Upper lobe of left lung (tissue), 6 donors: ENCODE measurements at places on chromosomes 13 and 19. TPM values are rescaled to one million over a fixed set of nuclear protein-coding genes. Genes with fewer than 3 reads are reported as not detected.

- DNase-seq = peak; percentile 89
Measured at GRCh38 chr19:2315818-2316353, 7.9 kb upstream of the LINGO3 start.

The HSH2D gene
- 6.5 TPM for total RNA-seq

DNA sequence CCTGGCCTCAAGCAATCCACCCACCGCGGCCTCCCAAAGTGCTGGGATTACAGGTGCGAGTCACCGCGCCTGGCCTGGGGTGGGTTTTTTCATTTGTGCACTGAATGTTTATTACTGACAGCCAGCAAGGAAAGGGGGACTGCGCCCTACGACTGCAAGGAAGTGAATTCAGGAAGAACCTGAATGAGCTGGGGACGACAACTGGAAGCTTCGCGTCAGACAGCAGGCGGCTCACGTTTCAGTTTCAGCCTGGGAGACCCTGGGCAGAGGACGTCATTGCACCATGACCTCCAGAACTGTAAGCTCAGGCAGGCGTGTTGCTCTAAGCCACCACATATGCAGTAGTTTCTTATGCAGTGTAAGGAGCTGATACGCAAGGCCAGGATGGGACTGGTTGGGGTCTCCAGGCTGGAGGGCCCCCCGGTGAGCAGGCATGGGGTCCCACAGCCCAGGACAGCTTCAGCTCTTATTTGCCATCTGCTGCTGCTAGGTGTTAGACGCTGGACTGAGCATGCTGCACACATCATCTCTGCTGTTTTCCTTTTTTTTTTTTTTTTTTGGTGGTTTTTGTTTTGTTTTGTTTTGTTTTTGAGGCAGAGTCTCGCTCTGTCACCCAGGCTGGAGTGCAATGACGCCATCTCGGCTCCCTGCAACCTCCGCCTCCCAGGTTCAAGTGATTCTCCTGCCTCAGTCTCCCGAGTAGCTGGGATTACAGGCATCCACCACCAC, 66.6 kb downstream of the GADD45B start:
- DNase-seq = no peak

DNA sequence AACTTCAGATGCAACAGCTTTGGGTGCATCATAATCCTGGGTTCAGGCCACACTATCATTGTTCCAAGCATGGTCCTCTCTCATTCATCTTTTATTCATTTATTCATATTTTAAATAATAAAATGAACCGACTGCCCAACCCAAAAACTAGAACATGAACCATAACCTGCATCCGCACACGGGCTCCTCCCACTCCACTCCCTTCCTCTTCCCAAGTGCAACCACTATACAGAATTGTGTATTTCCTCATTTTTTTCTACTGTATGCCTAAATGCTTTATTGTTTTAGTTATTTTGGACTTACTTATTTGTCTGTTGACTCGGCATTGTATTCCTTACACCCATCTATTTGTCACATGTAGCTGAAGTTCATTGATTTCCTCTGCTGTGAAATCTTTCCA, 30.7 kb upstream of the POMP start:
- no peak for DNase-seq

The ODAD3 gene
- 5.0 TPM for total RNA-seq

- DNase-seq = peak; percentile 36
Measured at GRCh38 chr13:31207661-31208552, 8.1 kb downstream of the B3GLCT start.

- no peak for DNase-seq
Measured at GRCh38 chr19:6056282-6056741, 54.0 kb downstream of the RFX2 start.

The C19orf67 gene
- total RNA-seq = not detected

DNA sequence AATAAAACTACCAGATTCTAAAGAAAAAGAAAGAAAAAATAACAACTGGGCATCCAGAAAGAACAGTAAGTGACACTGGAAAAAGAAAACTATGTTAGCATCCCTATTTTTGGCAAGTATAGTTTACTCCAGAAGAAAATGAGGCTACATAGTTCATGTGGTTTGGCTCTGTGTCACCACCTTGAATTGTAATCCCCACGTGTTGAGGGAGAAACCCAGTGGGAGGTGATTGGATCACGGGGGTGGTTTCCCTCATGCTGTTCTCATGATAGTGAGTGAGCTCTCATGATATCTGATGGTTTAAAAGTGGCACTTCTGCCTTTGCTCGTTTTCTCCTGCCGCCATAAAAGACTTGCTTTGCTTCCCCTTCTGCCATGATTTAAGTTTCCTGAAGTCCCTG, 76.9 kb downstream of the ITGBL1 start:
- no peak for DNase-seq

The DMRTC2 gene
- not detected for total RNA-seq

GRCh38 chr13:106756446-106756845, 188.5 kb upstream of the ARGLU1 start:
- no peak for DNase-seq

- no peak for DNase-seq
Measured at GRCh38 chr13:34721631-34722595, 220.2 kb upstream of the NBEA start.

GRCh38 chr19:4548238-4548584, 8.4 kb upstream of the LRG1 start:
- DNase-seq = no peak

GRCh38 chr19:8487137-8487851, 15.1 kb downstream of the PRAM1 start:
- DNase-seq = no peak

DNA sequence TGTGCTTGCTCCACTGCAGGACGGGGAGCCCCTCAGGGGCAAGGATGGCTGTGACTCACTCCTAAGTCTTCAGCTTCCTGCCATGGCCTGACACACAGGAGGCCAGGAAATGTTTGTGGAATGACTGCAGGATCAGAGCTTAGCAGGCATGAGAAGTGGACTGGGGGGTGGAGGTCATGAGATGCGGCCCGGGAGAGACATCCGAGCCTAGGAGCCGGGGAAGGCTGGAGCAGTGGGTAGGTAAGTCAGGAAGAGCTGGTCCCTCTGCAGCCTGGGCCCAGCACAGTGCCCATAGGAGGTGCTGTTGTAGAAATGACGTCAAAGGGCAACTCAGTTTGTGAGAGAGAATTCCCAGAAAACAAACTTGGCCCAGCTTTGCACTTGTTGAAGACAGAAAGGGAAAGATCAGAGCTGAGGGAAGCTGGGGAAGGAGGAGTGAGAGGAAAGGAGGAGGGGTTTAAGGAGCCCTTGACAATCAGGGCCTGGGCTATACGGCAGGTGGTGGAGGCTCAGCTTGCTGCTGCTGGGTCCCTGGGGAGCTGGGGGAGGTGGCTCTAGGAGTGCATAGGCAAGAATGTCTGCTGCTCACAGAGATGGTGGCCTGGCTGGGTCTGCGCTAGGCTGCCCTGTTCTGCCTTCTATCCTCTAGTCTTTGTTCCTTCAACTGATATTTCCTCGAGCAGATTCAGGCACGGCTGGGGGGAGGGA, 18.5 kb downstream of the POU2F2 start:
- no peak for DNase-seq

DNA sequence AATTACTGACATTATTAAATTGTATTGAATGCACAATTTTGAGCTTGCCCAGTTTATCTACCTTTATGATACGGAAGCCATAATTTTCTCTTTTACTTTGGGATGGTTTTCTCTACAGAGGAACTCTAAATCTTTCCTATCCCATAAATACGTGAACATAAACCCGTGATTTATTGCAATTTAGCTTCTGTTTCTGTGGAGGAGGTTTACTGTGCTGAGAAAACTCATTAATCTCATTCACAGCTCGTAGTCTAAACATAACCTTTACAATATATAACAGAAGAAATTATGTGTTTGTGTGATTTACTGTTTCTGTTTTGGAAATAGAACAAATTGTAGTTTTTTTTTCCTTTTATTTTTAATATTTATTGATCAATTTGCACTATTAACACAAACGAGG, 207.1 kb upstream of the PCDH9 start:
- no peak for DNase-seq
